ENCODE measurements at places on chromosomes 6 and 20.

DNA sequence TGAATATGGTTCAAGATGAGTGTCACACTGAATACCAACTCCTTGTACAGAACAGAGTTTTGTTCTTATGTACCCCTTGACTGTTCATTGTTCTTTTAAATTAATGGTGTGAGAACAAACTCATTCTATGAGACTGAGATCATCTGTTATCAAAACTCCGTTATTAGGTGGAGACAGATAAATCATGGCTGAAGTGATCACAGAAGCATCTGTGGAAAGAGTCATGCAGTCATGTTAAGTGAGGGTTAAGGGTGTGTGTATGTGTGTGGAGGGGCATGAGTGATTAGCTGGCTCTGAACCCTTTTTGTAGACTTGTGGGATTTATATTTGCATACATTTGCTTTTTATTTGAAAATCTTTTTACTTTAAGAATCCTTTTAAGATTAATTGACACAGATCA is 24.7 kb downstream of the ADGRG6 start:
- H3K4me3 ChIP-seq: no peak overlapping the region
- no peak for DNase-seq
- H3K4me1 ChIP-seq: peaks cover 23% of the 10 kb centered on the region
- no peak overlapping the region for H3K27ac ChIP-seq

DNA sequence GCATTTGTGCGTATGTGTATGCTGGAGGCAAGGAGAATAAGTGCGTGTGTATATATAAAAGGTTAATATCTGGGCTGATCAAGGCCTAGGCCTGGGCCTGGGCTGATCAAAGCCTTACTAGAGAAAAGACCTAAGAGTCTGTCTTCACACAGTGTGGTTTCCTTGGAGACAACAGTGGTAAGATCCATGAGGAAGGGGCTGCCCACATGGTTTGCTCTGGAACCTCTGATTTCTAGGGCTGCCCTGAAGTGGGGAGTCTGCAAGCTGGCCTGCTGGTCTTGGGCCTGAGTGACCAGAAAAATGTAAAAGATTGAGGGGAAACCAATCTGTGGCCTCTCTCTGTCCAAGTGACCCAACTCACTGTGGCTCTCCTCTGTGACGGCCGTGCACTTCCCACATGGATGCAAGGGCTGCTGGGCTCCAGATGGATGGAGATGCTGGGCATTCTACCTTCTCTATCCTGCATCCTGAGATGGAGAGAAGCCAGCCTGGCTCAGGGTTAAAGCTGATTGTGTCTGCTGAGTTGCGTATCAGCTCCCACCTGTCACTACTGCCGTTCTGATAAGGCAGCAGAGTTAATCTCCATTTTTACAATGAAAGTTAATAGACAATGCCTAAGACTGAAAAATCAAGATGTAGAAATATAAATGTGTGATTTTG is 90.3 kb upstream of the NXT1 start:
- H3K4me1 ChIP-seq: peaks cover 26% of the 10 kb centered on the region
- H3K27ac ChIP-seq: no peak overlapping the region
- no peak for DNase-seq
- no peak overlapping the region for H3K4me3 ChIP-seq

GRCh38 chr6:52512199-52512598 is 64.7 kb downstream of the TRAM2 start:
- H3K27ac ChIP-seq: peak overlapping the region; percentile 28
- no peaks in the 10 kb centered on the region for H3K27me3 ChIP-seq
- peak overlapping the region; percentile 18 for H3K4me3 ChIP-seq
- peaks cover 51% of the 10 kb centered on the region for H3K4me1 ChIP-seq
- peaks cover 45% of the 10 kb centered on the region for H3K36me3 ChIP-seq

GRCh38 chr6:42572523-42572922 is 8.7 kb downstream of the UBR2 start:
- H3K4me3 ChIP-seq: no peak overlapping the region
- peaks cover 15% of the 10 kb centered on the region for H3K4me1 ChIP-seq
- H3K27ac ChIP-seq: no peak overlapping the region
- no peak for DNase-seq
- H3K36me3 ChIP-seq: peaks cover 46% of the 10 kb centered on the region

DNA sequence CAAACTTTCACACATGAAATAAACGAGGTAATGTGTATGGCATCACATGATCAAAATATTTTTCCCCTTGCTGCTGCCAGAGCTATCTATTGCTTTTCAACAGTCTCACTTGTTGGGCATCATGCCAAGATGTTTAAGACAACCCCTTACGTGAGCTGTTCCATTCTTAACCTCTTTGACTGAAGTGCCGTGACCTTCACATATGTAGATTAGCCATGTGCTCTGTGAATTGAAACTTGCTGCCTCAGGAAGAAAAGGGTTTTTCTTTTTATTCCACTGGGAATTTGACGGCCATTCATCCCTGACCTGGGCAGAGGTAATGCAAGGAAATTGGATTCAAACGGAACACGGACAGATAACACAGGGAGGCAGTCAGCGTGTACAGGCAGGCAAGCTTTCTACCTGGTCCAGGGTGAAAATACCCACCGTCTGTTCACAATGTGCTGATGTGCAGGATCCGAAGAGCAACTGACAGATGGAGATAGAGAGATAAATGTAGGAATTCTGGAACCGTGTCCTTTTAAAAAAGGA is 14.2 kb downstream of the ARID1B start:
- peak overlapping the region; percentile 42 for H3K4me3 ChIP-seq
- no peaks in the 10 kb centered on the region for H3K36me3 ChIP-seq
- H3K27me3 ChIP-seq: no peaks in the 10 kb centered on the region
- H3K27ac ChIP-seq: peak overlapping the region; percentile 49

- no peak for DNase-seq
- no peaks in the 10 kb centered on the region for H3K36me3 ChIP-seq
- peaks cover 5% of the 10 kb centered on the region for H3K4me1 ChIP-seq
- H3K4me3 ChIP-seq: no peak overlapping the region
These were observed 19.0 kb upstream of the ADGRF4 start for GRCh38 chr6:47679322-47679906.

Measured in MCF 10A (cell line).